ENCODE measurements at places on chromosomes 1 and 21.

GRCh38 chr1:54237586-54237985 is 37.6 kb downstream of the MRPL37 start:
- DNase-seq, result no peak

- DNase-seq, result no peak
Observed at GRCh38 chr21:31124010-31124409, 85.7 kb upstream of the KRTAP19-8 start.

DNA sequence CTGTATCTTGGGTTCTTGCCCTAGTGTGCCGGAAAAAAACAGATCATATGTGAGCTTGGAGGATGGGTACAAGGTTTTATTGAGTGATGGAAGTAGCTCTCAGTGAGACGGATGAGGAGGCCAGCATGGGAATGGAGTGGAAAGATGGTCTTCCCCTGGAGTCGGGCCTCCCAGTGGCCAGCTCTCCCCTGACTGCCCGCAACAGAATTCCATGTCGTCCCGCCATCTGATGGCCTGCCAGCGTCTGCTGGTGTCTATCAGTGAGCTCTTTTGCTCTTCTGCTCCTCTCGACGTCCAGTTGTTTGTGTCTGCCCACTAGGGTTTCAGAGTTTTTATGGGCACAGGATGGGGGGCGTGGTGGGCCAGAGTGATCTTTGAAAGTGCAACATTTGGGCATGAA is 315.2 kb upstream of the BRINP3 start:
- no peak for DNase-seq

DNA sequence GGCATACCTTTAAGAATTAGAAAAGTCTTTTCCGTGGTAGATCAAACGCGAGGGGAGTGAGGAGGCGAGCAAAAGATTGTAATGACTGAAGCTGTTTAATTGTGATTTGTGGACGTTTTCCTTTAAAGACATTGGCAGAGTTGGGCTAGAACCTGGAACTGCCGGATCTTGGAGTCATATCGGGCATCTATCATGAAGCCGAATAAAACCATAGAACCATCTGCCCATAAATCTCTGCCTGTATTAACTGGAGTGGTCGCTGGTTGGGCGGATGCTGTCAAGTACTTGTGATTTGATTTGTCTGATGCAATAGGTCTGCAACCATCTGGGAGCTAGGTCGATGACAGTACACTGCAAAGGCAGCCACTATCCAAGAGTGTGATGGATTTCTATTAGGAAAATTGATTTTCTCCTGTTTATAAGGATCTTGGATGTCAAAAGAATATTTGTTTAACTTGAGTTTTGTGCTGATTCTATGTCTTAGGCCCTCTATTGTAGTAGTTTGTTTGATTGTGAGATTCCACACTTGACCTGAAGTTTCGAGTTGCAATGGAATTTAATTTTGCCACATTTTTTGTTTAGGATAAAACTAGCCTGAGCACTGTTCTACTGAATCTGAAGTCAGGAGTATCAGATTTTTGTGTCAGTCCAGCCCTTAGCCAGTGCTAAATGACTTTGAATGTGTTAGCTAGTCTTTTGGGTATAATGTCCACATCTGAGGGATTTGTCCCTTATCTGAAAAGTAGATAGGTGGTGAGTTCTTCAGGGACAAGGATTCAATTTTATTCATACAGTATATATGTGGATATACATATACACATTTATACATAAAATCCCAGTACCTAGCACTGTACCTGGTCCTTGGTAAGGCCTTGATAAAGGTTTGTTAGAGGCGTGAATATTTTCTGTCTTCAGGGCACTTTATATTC is 1.2 kb downstream of the SARS1 start:
- peak; percentile 27 for DNase-seq

GRCh38 chr1:66296951-66297350 is 237.0 kb upstream of the SGIP1 start:
- no peak for DNase-seq

DNA sequence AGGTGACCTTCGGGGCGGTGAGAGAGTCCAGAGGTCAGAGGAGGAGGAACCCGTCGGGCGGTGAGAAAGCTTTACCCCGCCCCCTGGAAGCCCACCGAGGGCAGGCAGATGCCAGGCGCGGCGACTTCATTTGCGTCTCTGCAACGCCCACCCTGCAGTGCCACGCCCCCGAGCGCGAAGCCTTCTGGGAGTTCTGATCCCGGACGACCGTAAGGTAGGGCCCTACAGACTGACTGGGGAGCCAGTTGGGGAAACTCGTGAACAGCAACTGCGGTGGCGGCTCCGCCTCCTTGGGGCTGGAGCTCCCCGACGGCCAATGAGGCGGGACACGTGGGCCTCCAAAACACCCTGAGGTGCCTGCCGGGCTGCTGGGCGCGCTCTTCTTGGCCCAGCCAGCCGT is 46.0 kb upstream of the EDARADD start:
- DNase-seq, result no peak

- no peak for DNase-seq
Observed at GRCh38 chr1:77279929-77280328, 1.9 kb upstream of the AK5 start.

GRCh38 chr1:108828074-108828961 is 28.6 kb downstream of the AKNAD1 start:
- peak; percentile 73 for DNase-seq

GRCh38 chr1:50898773-50899172 is 61.3 kb downstream of the FAF1 start:
- DNase-seq, result no peak

GRCh38 chr1:11813021-11813420 is 7.0 kb downstream of the CLCN6 start:
- no peak for DNase-seq

DNA sequence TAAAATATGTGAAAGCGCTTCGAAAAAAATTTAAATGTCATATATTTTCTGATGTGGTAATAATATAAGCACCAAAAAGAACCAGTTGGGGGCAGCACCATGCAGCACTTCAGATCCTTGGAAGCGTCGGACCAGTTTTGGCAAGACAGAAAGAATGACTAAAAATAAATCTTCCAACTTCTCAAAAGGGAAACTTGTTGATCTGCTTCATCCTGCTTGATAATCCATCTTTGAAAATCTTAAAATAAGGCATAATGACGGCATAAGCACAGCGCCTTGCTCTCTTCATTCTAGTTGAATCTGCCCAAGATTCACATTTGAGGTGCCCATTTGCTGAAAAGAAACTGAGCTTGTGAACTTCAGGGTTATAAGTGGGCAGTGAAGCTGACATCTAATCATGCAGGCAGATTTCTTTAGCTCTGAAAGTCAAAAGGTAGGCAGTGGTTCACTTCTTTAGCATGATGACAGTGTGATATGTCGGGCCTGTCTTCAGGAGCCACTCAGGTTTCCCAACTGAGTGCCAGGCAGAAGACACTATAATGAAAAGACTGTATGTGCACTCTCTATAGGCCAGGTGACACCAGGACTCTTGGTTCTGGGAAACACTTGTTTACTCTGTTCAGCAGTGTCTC is 19.8 kb upstream of the MUTYH start:
- peak; percentile 80 for DNase-seq

- no peak for DNase-seq
Observed at GRCh38 chr1:220451532-220451931, 76.4 kb upstream of the MARK1 start.

- DNase-seq, result no peak
Observed at GRCh38 chr1:58033311-58033710, 513.2 kb downstream of the OMA1 start.

DNA sequence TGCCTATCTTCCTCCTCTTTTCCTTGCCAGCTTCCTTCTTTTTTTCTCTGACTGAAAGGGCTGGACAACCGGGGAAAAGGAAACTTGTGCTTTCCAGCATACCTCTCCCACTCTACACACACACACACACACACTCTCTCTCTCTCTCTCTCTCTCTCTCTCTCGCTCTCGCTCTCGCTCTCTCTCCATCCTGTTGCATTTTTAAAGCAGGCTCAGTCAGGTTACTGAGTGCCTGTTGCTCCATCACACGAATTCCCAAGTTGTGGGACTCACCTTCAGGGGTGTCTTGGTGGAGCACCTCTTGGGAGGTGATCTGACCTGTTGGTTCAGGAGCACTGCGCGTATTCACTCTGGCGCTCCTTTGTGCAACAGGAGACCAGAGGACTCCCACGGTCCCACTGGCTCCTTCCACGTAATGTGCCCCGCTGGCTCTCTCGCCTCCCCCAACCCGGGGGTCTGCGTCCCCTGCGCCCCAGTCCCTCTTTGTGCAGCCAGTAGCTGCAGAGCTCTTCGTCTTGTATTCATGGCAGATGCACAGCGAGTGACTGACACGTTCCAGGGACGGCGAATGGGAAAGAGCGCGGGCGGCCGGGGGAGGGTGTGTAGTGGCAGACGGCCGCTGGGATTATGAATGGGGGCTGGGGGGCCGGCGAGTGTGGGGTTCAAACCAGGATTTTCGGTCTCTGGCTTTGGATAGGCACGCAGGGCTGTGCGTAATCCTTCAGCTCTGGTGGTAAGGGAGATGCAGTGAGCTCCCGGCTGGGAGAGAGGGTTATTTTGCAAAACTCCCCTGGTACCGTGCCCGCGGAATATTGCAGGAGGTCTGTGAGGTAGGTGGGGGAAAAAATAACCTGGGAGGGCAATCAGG is 660 bp upstream of the PDE4B start:
- DNase-seq, result peak; percentile 14

- DNase-seq, result peak; percentile 64
Observed at GRCh38 chr1:34924759-34925555, 4.5 kb downstream of the DLGAP3 start.

DNA sequence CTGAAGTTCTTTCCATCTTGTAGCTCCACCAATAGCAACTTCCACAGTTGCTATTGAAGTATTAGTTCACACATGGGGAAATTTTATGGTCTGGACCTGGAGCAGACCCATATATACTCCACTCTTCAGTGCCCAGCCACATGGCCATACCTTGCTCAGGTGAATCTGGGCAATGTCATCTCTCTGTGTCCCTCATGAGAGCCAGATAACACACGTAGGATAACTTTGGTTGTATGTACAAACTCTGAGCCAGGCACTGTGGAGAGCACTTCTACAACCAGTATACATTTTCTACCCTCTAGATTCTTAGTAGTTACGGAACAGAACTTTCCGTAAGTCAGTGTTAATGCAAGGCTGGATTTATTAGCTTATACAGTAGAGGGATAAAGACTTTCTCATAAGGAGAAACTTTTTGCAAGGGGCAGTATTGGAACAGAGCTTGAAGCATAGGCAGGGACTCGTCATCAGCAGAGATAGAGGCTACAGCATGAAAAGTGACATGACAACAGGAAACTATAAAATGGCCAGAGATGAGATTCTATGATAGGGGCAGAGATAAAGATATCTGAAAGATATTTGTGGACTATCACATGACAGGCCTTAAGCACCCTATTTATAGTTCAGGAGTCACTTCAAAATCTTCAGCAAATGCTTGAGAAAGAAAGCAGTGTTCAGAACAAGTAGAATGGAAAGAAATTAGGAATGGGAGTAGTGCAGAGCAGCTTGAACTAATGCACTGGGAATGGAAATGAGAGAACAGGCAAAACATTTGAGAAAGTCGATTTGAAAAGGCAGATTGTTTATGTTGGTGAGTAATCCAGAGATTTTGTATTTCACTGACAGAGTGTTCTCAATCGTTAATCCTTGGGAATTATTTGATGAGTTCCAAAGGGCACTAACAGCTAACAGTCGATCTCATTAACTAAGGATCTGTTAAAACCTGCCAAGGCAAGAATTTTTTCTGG is 481.8 kb downstream of the USP25 start:
- DNase-seq, result no peak

DNA sequence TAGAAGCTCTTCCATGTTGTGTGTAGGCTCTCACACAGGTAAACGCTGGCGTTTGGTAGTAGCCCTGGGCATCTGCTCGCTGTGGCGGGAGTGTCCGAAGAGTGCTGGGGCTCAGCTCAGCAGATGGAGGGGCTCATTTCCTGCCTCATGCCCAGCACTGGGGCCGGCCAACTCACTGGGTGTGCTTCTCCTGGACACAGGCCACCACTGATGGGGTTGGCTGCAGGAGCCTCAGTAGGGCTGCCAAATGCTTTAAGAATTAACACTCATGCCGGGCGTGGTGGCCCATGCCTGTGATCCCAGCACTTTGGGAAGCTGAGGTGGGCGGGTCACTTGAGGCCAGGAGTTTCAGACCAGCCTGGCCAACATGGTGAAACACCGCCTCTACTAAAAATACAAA is 20.9 kb downstream of the UQCRHL start:
- no peak for DNase-seq

DNA sequence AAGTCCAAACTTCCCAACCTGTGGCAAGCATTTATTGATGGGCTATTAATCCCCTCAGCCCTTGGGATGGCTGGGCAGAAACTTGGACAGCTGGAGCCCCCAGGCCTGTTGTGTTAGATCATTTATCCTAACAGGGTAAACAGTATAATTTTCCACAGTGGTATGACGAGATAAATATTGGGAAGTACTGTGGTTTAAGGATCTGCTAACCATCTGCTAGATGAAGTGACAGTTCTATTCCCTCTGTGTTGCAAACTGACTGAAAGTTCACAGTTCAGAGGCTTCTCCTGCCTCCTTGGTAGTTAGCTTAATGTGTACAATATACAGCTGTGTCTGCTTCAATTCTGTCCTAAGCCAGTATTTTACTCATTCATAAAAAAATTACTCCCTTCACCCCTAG is 127.5 kb upstream of the CHODL start:
- DNase-seq, result no peak

- DNase-seq, result no peak
Observed at GRCh38 chr1:233636503-233636877, 22.6 kb downstream of the KCNK1 start.

- peak; percentile 19 for DNase-seq
Observed at GRCh38 chr1:87334351-87335174, 5.9 kb downstream of the LMO4 start.

DNA sequence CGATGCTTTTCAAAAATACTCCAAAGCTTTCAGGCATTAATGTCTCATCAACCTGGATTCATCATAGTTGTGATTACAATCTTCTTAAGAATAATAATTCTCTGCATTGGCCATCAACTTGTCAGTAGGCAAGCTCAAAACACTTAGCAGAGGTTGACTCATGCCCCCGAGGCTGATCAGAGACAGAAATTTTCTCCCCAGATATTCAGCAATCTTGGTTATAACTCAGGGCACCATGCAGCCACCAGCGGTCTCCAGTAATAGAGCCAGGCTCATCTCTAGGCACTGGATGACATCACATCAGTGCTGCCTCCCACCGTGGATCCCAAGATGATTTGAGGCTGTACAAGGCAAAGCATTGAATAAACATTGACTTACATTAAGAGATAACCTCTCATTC is 14.3 kb upstream of the IFFO2 start:
- no peak for DNase-seq

GRCh38 chr1:167935216-167936067 is 1.0 kb upstream of the DCAF6 start:
- peak; percentile 23 for DNase-seq

All from heart right ventricle (tissue), 16 donors.